ENCODE measurements at places on chromosomes 12 and 14.

GRCh38 chr12:6093764-6094163, 30.7 kb downstream of the VWF start:
- DNase-seq = no peak

- no peak for DNase-seq
Observed at GRCh38 chr14:89000007-89000942, 175.8 kb downstream of the TTC8 start.

- DNase-seq = no peak
Observed at GRCh38 chr14:75833326-75834020, 148.3 kb downstream of the TGFB3 start.

DNA sequence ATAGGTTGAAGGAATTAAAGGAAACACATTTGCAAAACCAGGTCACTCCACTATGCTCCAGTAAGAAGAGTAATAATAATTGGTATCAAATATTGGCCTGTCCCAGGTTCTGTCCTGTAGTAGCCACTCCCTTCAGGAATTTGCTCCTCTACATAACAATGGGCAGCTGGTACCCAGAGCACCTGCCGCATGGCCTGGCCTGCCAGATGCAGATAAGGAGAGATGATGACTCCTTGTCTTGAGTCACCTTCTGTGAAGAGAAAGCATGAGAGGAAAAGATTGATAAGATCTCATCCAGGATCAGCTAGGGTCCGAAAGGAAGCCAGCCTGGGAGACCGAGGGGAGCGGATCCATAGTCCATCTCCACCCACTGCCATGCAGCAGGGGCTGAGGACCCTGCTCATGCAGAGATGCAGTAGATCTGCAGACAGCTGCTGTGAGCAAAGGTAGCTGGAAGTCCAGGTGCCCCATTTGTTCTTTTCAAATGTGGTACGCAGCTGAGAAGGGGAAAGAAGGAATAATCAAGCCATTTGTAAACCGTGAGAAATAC, 24.3 kb downstream of the VCPKMT start:
- no peak for DNase-seq

- DNase-seq = no peak
Observed at GRCh38 chr12:6382982-6383381, 980 bp upstream of the LTBR start.

GRCh38 chr12:112738531-112738930, 53.0 kb upstream of the RPH3A start:
- no peak for DNase-seq

GRCh38 chr12:130873106-130873795, 1.4 kb downstream of the RAN start:
- no peak for DNase-seq

DNA sequence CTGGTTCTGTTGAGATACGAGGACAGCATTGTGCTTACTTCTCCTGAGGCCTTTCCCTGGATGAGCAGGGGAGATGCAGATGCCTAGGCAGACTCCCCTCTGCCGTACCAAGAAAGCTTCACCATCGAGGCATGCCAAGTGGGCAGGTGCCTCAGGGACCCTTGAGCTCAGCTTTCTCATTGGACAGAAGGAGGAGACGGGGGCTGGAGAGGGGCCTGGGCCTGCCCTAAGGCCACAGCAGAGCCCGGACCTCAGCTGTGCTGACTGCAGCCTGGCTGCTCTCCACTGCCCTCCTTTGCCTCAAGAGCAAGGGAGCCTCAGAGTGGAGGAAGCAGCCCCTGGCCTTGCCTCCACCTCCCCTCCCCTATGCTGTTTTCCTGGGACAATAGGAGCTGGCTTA, 23.4 kb downstream of the SERPINA1 start:
- DNase-seq = no peak

DNA sequence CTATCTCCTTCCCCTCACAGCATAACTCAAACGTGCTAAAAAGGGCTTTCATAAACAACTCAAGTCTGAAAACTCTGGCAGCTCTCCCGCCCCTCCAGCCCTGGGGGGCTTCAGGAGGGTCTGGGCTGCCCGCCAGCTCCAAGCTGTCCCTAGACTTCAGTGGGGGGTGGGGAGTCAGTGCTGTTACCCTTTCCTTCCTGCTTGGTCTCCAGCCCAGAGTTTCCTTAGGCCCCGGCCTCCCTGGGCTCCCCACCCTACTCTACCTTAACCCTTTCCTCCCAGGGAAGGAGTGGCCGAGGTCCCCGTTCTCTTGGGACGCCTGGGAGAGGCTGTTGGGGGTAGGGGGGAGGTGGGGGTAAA, 530 bp upstream of the NYNRIN start:
- DNase-seq = peak; percentile 87

- peak; percentile 15 for DNase-seq
Observed at GRCh38 chr12:125050868-125051267, 14.4 kb upstream of the AACS start.

DNA sequence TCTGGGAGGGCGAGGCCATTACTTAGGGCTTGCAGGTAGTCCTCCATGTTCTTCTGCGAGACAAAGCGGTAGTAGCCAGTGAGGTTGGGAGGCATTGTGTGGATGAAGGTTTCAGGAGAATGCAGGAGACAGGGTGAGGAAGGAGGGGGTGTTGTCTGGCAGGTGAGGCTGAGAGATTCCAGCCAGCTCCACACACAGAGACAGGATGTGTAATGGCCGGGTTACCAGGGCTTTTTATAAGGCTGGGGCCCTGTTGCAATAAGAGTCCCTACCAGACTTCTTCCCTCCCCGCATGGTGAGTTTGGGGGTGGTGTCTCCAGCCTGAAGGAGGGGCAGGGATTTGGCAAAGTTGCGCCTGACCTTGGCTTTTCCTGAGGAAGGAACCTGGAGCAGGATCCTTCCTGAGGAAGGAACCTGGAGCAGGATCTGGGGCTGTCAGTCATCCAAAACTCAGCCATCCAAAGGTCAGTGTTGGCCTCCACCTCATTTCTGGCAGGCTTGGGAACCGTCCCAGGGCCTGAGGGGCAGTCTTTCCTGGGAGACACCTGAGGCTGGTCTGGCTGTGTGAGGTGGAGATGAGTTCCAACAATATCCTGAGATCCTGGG, at the start of gene RBP5:
RBP5 (minus strand) TSS at position 209 of the 606 bp plus-strand sequence; CDS start at position 95, 114 bp downstream.
- no peak for DNase-seq

GRCh38 chr14:60204843-60205774, 39.9 kb upstream of the DHRS7 start:
- DNase-seq = no peak

GRCh38 chr14:79118291-79118690, 948.1 kb downstream of the NRXN3 start:
- DNase-seq = no peak

- no peak for DNase-seq
Observed at GRCh38 chr14:66476964-66477363, 9.2 kb upstream of the CCDC196 start.

DNA sequence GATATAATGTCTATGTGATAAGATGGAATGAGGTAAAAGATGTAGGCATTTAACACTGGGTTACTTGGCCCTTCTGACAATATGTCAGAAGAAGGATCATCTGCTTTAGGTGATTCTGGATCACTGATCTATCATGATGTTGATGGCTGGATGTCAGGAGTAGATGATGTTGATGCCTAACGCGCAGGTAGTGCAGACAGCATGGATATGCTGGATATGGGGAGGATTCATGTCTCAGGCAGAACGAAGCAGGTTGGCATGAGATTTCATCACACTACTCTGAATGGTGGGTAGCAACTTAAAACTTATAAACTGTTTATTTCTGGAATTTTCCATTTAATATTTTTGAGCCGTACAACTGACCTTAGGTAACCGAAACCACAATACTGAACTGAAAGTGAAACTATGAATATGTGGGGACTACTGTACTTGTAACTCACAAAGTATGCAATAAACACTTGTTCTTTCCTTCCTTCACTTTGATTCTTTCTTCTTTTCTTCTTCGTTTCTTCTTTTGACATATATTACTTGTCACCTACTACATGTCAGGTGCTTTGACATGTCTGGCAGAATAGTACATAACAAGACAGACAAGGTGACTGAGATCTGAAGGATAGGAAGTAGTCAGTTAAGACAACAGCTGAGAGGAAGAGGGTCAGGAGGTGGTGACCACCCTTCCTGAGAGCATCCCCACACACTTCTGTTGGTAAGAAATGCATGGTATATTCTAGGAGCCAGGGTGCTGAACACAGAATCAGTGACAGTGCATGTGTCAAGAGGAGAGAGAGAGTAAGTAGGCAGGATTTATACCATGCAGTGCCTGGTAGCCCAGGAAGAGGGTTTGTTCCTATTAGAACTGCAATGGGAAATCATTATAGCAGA, 238.8 kb downstream of the PPFIA2 start:
- no peak for DNase-seq

GRCh38 chr12:95390192-95390591, 83.8 kb upstream of the METAP2 start:
- DNase-seq = no peak
